ENCODE measurements at places on chromosomes 1 and 21.
A peak's percentile ranks its signal among the peaks of the same experiment; 100 is the strongest.

DNA sequence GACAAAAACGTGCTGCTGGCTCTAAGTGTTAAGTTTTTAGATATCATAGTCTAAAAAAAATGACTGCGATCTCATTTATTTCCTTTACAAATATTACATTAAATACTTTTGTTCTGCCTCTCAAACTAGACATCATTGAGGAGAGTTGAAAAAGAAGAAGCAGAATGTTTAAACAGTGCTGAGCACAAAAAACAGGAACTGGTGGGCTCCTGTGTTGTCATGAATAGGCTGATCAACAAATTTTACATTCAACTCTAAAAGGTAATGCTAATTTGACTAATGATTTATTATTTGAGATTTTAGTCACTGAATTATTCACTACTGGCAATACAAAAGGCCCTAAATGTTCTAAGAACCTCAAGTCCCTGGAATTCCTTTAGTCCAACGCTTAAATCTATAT is 66.1 kb downstream of the GPATCH2 start:
- DNase-seq: no peak

- no peak for DNase-seq
Measured at GRCh38 chr1:3114846-3115245, 45.8 kb downstream of the PRDM16 start.

GRCh38 chr1:213820362-213821149 is 167.2 kb upstream of the PROX1 start:
- no peak for DNase-seq

DNA sequence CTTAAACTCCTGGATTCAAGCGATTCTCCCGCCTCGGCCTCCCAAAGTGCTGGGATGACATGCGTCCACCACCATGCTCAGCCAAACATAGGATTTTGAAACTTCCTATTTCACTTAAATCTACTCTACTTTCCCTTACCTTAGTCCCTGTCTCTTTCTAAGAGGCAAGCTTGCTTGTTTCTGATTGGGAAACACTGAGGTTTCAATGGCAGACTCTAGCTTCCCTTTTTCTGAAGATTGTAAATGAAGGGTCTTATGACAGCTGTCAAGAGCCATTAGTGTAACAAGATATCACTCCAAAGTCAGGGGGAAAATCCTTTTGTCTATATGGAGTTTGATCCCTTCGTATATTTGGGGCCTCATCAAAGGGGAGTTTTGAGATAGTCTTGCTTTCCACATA is 23.5 kb upstream of the LMO4 start:
- DNase-seq: no peak

- DNase-seq: peak; percentile 14
Measured at GRCh38 chr1:224759681-224760091, 143.6 kb downstream of the CNIH3 start.

DNA sequence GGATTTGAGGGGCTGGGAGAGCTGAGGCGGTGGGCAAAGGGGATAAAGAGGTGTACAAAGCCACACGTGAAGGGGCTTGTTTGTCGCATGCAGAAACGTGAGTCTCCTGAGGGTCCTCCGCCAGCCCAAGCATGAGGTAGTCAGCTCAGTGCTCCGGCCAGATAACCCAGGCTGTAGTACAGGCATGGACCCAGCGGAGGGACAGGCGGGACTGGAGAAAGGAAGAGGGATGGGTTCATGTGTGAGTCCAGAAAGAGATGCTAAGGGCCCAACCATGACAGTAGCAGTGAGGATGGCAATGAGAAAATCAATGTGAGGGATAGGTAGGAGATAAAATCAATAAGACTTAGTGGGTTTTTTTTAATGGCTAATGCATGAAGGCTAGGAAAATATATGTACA is 13.7 kb upstream of the ELK4 start:
- no peak for DNase-seq

GRCh38 chr21:40631211-40631610 is 215.7 kb downstream of the DSCAM start:
- no peak for DNase-seq

DNA sequence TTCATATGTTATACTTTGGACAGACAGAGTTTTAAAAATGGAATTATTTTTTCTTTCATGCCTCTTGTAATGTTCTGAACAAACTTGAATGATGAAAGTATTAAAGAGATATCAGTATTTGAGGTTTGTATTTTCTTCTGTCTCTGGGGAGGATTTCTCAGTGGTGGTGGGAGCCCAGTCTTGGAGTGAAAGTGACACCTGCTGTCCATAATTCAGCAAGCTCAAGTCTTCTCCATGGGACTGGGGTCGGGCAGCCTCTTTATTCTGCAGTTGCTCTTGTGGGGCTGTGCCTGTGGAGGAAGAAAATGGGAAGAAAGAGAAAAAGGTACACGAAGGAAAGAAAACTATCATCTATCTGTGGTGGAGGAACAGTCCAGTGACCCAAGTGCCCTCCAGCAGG is 56.1 kb downstream of the SMYD2 start:
- DNase-seq: no peak

DNA sequence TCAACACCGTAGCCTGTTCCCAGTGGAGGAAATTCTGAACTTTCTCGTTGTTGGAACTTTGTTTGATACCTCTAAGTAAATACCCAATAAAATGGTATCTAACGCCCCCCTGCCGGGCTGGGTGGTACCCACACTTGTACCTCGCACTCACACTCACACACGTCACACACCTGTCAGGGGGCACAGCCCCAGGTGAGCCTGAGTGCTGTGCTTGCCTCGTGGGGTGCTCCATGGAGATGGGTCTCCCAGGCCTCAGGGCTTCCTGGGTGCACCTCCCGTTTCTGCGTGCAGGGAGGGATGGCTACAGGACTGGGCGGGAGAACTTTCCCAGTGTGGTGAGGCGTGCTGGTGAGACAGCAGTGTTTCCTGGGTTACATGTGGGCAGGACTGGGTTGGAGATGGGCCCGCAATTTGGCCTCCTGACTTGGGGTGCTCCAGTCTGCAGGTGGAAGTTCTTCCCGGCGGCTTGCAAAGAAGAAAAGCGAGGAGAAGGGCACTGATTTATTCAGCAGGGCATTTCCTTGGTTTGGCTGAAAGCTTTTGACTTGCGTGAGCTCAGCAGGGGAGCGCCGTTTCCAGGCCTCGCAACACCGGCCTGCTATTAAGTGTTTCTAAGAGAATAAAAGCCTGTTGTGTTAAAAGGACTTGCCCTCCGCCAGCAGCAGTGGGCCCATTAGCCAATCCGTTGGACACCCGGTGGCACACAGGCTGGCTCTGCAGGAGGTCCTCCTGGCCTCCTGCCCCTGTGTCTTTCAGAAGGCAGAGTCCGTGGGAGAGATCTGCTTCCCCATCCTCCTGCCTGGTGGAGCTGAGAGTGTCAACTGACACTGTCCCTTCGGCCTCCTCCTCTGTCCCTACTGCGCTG is 79.7 kb downstream of the KIF26B start:
- DNase-seq: peak; percentile 83

DNA sequence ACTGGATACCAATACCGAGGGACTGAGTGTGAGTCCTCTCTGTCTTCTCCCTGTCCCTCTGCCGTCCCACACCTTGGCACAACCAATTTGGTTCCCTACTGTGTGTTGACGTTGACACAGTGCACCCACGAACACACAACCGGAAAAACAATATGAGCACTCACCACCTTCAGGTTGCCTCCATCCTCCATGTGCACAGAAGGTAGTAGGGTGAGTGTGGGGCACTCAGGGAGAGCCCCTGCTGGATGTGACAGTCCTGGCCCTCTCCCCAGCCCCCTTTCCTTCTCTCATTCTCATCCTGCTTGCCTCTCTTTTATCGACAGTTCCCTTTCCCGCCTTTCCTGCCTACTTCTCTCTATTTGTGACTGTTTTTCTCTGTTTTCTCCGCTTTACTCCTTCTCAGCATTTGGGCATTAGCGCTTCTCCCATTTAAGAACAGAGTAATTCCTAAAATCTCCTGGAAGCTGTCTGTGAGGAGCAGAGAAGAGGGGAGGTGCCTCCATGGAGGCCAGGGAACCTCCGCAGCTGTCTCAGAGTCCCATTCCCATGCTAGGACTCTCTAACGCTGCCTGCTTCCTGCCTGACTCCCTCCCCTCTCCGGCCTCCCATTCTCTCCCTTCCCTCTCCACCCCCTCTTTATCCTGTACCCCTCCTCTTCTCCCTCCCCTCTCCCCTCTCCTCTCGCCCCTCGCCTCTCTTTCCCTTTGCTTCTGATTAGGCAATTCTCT is 16.4 kb downstream of the CADM3 start:
- no peak for DNase-seq

- no peak for DNase-seq
Measured at GRCh38 chr1:7943251-7943650, 2.6 kb upstream of the TNFRSF9 start.

GRCh38 chr21:14926186-14926585 is 138.6 kb downstream of the NRIP1 start:
- DNase-seq: no peak

GRCh38 chr1:201282931-201283829 is at the start of gene PKP1:
PKP1 (plus strand) TSS chr1:201283506; CDS start chr1:201283703, 197 bp downstream.
- peak; percentile 89 for DNase-seq

- no peak for DNase-seq
Measured at GRCh38 chr1:58227604-58228003, 318.9 kb downstream of the OMA1 start.

GRCh38 chr1:203440771-203441170 is 34.8 kb upstream of the PRELP start:
- DNase-seq: peak; percentile 80

GRCh38 chr1:53014791-53015507 is 47.1 kb upstream of the PODN start:
- DNase-seq: peak; percentile 90

DNA sequence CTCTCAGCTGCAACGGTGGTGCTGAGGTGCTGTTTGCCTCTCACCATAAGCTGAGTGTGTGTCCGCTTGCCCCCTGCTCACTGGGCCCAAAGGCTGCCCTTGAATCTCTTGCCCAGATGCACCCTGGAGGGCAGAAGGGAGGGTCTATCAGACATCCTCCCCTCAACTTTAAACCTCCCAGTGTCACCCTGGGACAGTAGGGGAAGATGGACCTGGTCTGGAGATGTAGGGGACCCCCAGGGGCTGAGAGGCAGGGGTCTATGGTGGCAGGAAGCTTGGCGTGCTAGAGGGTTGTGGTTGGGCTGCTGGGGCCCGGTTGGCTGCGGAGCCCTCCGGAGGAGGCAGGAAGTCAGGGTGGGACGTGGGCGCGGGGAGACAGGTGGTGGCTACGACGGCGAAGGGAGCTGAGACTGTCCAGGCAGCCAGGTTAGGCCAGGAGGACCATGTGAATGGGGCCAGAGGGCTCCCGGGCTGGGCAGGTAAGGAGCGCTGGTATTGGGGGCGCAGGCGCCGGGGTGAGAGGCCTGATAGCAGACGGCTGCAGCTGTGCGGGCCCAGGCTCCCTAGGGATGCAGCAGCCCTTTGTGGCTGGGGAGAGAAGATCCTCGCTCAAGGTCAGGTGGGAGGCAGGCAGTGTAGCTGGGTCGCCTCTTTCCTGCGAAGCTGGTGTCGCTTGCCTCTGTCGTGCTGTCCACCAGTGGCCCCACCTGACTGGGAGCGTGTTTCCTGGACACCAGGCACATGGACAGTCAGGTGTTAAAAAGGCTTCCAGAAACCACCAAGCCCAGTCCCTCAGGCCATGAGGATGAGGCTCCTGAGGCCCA is at the start of gene LCK:
LCK (plus strand) TSS at position 373 of the 824 bp plus-strand sequence. CDS start 23,065 bp downstream, outside the sequence.
- no peak for DNase-seq

GRCh38 chr1:60059468-60059867 is 14.1 kb downstream of the C1orf87 start:
- no peak for DNase-seq

GRCh38 chr1:46522184-46522968 is 29.1 kb downstream of the KNCN start:
- DNase-seq: no peak

- DNase-seq: peak; percentile 68
Measured at GRCh38 chr1:20439282-20439681, 46.7 kb downstream of the CAMK2N1 start.

GRCh38 chr1:228863776-228864175 is 128.5 kb downstream of the RHOU start:
- DNase-seq: peak; percentile 46

GRCh38 chr21:42590431-42591131 is 62.8 kb upstream of the PDE9A start:
- DNase-seq: peak; percentile 58

DNA sequence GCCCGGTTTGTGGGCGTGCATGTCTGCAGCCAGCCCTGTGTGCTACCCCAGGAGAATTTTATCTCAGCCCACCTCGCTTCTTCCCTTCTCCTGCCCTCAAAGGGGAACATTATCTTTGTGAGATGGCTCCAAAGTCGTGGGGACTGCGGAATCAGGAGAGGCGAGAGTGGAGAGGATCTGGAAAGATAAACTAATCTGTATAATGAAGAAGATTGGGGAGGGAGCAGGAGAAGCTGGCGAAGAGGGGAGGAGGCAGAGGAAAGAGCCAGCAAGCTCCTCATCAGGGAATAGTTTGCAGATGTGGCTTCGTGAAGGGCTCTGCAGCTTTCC is 310.3 kb downstream of the MATN1 start:
- peak; percentile 22 for DNase-seq

DNA sequence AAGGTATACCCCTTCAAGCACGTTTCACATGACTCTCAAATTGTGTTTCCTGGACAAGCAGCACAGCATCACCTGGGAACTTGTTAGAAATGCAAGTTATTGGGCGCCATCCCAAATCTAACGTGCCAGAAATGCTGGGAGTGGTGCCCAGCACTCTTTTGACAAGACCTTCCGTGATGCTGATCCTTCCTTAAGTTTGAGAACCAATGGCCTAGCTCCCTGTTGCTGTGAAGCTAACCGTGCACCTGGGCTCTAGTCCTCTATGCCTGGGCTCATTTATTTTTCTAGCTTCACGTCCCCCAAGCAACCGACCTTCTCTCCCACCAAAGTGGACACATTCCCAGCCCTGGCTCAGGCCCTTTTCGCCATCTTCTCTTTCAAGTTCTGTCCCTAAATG is 4.3 kb downstream of the BEST4 start:
- DNase-seq: no peak

GRCh38 chr1:211538287-211538686 is 40.7 kb downstream of the SLC30A1 start:
- no peak for DNase-seq

GRCh38 chr1:162357681-162358266 is 18.9 kb downstream of the SPATA46 start:
- no peak for DNase-seq

- DNase-seq: no peak
Measured at GRCh38 chr1:215397106-215397505, 170.0 kb upstream of the KCTD3 start.

GRCh38 chr1:82598812-82599211 is 798.1 kb downstream of the ADGRL2 start:
- DNase-seq: no peak

Measured in islet precursor cell (in vitro differentiated cells).